Activated CD4-positive, alpha-beta T cell treated with anti-CD3 and anti-CD28 coated beads for 24 hours (primary cell): ENCODE measurements at places on chromosomes 1 and 21.

DNA sequence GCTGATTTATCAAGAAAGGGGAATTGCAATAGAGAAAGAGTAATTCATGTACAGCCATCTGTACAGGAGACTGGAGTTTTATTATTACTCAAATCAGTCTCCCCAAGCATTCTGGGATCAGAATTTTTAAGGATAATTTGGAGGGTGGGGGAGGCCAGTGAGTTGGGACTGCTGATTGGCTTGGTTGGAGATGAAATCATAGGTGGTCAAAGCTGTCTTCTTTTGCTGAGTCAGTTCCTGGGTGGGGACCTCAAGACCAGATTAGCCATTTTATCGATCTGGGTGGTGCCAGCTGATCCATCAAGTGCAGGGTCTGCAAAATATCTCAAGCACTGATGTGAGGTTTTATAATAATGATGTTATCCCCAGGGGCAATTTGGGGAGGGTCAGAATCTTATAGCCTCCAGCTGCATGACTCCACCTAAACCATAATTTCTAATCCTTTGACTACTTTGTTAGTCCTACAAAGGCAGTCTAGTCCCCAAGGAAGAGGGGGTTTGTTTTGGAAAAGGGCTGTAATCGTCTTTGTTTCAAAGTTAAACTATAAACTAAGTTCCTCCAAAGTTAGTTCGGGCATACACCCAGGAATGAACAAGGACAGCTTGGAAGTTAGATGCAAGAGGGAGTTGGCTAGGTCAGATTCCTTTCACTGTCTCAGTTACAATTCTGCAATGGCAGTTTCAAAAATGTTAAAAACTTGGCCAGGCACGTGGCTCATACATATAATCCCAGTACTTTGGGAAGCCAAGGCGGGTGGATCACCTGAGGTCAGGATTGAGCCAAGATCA, 16.9 kb upstream of the RAB3B start:
- no peak for DNase-seq

DNA sequence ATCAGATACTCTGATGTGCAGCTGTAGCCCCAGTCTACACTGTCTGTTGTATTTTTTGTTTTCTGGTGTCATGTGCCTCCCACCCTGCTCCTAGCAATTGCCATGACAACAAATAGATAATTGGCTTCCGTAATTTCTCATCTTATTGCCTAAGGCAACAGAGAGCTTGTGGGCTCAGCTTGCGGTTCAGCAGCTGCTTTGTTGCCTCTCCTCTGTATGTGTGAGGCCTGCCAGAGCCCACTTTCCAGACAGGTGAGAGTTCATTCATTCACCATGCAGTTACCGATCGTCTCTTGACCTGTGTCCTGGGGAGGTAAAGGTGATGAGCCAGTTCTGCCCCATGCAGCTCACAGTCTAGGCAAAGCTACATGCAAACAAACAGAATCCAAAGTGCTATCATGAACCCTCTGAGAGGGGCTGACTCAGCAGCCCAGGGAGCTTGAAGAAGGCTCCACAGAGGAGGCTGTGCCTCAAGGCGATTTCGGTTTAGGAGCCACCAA, 11.9 kb downstream of the LGALS8 start:
- no peak for DNase-seq

DNA sequence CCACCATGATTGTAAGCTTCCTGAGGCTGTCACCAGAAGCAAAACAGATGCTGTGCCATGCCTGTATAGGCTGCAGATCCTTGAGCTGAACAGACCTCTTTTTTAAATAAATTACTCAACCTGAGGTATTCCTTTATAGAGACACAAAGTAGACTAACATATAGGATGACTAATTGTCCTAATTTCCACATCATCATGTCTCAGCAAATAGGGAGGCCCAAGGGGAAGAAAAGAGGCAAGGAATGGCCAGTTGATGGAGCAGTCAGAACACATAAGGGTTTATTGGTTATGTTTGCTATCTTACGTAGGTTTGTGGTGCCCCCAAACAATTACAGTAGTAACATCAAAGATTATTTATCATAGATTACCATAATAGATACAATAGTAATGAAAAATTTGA, 126.2 kb downstream of the RASAL2 start:
- DNase-seq = no peak

DNA sequence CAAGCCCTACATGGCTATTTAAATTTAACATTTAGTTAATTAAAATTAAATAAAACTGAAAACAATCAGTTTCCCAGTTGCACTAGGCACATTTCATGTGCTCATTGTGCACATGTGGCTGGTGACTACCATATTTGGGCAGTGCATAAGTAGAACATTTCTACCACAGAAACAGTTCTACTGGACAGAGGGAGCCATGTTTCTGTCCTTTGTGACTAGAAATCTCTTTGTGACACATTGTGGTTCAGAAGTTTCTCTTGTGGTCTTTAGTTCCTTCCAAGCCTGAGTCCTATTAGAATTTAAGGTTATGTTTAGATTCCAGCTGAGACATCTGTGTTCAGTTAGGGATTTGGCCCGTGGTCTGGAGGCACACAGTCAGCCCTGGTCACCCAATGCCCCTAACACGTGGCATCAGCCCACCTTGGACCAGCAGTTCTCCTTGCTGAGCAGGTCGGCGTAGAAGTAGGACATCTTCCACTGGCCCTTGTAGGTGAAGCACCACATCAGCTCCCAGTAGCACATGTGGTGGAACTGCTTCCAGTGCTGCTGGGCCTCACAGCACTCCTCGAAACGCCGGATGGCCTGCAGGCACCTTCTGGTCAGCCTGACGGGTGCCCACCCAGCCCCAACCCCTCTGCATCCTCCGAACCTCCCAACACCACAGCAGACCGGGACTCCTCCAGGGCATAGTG, 29.1 kb downstream of the TTC39A start:
- DNase-seq = no peak

DNA sequence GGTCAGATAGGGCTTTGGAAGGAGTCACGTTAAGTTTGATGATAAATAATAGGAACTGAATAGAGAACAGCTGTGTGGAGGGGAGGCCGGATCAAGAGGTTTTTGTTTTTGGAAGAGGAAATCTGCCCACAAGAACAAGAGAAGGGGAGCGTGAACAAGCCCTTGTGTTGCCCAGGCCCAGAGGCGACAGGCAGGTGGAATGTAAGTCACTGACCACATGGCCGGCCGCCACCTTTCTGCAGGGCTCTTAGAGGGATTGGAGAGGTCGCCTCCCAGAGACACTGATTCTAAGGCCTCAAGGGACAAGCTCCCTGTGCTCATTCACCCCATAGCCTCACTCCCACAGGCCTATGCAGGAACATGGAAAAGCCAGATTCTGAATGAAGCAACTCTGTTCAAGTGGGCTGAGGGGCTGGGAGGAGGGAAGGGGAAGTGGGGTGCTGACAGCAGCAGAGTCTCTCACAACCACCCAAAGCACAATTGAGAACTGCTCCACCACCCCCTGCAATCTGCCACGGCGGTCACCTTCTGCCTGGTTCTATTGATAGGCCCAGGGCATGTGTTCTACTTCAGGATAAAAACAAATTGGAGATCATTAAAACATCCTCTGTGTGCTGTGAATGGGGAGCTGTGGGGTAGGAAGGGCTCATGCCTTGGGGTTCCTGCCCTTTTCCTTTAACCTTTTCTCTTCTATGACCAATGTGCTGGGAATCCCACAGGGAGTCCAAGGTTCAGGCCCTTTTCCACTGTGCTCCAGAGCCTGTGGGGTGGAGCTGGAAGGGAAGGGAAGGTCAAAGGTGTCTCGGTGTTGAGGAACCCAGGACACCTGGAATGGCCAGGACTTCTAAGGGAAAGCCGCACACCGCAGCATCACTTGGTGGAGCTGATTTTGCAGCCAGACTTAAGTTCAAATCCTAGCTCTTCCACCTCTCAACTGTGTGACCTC, 63.3 kb upstream of the PARP1 start:
- no peak for DNase-seq

DNA sequence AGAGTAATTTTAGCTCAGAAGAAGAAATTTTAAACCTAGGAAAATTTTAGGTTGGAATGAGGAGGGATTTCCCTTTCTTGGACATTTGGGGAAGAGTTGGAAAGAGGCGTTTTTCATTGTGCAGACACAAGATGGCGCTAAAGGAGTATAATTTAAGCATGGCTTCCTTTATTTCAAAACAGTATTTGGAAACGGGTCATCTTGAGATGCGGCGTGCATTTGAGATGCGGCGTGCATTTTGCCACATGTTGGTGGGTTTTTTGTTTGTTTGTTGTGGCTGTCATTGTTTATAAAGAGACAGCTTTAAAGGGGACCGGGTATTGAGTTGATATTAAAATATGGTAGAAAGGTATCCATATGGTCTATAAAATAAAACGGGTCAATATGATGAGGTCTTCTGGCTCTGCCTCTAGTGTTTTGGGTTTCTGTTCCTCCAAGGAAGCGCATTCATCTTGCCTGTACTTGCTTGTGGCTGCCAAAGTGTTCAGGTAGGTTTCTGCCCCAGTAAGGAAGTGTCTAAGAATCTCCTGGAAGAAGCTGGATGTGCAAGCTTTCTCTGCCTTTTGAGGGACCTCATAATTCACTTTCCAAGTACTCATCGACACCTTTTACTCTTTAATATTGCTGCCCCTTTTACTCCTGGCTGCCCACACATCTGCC, 210.3 kb downstream of the SLC35F3 start:
- no peak for DNase-seq

DNA sequence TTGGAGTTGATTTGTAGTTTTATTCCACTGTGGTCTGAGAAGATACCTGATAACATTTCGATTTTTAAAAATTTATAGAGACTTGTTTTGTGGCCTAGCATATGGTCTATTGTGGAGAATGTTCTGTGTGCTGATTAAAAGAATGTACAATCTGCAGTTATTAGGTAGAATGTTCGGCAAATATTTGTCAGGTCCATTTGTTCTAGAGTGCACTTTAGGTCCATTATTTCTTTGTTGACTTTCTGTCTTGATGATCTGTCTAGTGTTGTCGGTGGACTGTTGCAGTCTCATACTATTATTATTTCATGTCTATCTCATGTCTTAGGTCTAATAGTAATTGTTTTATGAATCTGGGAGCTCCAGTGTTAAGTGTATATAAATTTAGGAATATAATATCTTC, 116.8 kb downstream of the NME7 start:
- DNase-seq = no peak

GRCh38 chr1:198113342-198113750, 43.5 kb upstream of the NEK7 start:
- no peak for DNase-seq

DNA sequence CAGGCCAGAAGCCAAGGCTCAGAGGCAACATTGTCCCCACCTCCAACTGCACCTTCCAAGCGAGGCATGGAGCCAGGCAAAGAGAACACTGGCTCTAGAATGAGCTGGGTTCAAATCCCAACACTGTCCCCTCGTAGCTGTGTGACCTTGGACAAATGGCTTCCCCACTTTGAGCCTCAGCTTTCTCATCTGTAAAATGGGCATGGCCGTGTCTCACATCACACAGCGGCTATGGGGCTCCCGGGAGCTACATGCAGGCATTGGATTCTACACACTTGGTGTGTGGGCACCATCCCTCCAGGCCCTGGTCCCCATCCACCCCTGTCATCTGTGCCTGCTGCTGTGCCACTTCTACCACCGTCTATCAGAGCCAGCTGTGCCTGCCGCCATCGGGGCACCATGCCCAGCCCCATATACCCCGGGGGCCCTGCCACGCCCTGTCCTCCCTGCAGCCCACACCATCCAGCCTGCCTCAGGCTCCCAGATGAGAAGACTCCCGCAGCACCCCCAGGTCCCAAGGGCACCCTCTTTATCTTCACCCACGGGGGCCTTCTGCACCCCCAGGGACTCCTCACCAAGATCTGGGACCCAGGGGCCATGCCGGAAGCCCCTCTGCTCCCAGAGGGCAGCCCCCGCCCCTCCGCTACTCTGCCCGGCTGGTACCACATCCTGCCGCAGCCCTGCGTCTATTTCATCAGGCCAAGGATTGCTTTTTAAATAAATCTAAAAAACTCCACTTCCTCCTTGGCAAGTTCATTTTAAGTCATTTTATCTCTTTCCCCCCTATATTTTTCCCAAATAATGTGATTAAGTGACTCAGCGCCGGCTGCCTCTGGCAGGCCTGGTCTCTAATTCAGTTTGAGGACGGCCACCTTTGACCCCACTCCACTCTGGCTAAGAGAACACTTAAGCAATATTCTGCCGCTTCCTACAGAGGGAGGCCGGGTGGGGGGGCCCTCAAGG, 107.8 kb upstream of the TARDBP start:
- no peak for DNase-seq

- DNase-seq = no peak
Measured at GRCh38 chr1:3093898-3094626, 25.1 kb downstream of the PRDM16 start.

GRCh38 chr1:168264296-168264695, 16.4 kb upstream of the TBX19 start:
- no peak for DNase-seq

- DNase-seq = no peak
Measured at GRCh38 chr1:145918992-145919939, 749 bp upstream of the PEX11B start.

DNA sequence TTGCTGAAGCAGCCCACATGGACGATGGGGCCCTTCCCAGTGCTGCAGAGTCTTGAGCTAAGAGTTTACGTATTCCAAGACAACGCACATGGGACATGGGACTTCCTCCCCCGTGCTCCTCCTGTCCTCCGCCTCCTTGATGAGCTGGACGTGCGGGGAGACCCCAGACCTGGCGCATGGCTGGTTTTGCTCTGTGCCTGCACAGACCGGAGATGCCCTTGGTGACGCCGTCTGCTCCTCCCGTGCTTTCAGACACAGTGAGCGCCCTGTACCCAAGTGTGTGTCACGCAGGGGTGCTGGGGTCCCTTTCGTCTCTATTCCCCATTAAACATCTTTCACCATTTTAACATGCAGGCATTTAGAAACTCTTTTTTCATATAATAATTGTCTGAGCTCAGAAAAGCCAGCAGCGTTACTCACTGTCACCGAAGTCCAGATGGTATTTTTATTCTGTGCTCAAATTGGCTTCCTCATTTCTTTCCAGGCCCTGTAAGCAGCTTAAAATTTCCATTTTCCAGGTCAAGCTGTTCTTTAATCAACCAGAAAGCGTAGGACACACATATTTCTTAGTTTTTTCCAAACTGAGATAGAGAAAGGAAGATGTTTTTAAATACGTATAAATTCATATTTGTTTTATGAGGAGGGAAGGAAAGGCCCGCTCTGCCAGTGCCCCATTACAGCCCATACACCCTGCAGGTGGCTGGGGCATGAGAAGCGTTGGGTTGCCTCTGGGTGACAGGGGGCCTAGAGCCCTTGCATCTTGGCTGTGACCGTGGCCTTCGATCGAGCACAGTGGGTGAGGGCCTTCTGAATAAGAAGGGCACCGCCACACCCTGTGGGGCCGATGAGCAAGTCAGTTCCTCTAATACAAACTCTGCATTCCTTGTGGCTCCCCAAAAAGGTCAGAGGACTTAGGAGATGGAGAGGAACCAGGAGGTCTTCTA, 17.9 kb upstream of the ZBTB21 start:
- DNase-seq = no peak

- no peak for DNase-seq
Measured at GRCh38 chr1:117573386-117574023, 32.3 kb upstream of the TENT5C start.

GRCh38 chr21:14773777-14774345, 227.7 kb upstream of the SAMSN1 start:
- peak; percentile 56 for DNase-seq

- no peak for DNase-seq
Measured at GRCh38 chr1:184971522-184972265, 2.6 kb downstream of the NIBAN1 start.
